ENCODE measurements at places on chromosomes 6 and 20.

DNA sequence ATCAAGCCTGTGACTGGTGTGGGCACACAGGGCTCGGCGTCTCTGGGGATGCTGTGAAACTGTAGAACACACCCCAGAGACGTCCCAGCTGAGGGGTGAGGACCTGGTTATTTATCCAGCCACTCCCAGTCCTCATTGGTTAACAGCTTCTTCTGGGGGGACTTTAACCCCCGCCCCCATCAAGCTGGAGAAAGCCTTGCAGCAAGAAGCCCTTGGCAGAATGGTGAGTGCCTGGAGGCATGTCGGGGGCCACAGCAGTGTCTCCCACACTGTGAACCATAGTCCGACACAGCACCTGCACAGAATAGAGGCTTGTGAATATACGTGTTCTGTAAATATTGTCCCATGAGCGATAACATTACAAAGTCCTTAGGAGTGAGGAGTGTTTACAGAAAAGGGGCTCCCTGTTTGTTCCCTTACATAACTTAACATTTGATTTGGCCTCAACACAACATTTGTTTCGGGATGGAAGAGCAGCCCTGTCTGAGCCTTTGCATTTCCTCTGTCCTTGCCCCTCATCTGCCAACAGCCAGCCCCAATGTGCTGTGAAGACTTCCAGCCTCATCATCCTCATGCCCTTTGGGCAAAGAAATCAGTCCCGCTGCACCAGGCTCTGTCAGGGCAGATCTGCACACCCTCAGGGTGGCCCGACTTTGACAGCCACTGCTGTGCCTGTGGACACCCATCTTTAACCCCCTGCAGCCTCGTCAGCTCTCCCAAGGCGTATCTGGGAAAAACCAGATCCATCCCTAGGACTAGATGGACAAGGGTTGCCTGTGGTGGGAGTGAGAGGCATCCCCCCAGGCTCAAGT lies 2.2 kb upstream of the RRBP1 start:
- no peak for DNase-seq

DNA sequence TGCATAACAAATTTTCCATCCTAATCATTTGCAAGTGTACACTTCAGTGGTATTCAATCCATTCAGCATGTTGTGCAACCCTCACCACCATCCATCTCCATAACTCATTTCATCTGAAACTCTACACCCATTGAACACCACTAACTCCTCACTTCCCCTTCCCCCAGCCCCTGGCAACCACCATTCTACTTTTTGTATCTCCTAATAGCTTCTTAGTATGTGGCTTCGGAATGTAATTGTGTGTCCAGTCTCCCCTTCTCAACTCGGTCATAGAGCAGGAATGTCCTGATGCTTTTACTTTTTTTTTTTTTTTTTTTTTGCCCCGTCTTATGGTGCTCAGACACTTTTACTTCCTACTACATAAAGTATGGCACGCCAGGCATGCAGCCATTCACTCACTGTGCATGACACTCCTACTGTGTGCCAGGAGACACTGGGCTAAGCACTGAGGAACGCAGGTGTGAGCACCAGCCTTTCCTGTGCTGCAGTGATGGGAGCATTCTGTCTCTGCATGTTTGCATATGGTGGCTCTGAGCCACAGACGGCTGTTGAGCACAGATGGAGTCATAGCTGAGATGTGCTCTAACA lies 15.3 kb downstream of the HCK start:
- peak; percentile 40 for DNase-seq

DNA sequence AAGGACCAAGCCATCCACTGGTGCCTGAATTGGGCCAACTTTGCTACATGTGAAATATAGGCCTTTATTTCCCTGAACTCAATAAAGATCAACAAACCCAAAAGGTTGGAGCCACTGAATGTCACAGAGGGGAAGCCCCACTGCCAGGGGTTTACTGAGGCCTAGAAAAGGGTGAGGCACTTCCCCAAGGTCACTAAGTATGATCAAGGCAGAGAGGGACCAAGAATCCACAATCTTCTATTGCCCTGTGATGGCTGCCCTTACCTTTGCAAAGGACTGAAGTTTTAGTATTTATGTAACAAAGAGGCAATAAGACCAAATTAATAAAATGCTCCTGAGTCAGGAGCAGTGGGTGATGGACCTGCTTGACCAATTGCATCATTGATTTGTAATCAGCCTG lies 18.0 kb downstream of the TREM1 start:
- no peak for DNase-seq

DNA sequence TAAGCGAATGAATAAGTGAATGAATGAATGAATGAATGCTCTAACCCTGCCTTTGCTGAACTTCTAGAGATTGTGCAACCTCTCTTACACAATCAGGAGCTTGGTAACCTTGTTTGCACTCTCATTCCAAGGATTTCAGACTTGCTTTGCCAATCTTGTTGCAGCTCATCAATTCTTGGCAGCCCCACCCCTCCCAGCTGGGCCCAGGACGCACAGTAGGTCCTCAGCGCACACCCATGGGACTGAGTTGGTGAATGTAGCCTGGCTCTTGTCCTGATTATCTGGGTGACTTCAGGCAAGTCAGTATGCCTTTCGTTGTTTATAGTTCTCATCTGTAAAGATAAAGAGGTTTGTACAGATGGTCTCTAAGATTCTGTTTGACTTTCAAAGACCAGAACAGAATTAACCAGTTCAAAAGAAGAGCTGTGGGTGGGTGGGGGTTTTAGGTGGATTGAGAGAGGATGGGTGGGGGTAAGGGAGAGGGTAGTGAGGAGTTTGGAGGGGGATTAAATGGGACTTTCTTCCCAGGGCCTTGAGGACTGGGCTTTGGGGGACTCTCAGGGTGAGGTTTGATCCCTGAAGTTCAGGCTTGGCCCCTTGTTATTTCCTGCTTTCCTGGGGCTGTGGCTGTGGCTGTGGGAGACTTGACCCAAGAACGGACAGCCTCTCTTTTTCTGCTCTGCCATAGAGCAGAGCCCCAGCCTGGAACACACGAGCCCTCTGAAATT lies 33.2 kb downstream of the VEGFA start:
- no peak for DNase-seq

GRCh38 chr6:165831812-165832510 lies 168.9 kb upstream of the PDE10A start:
- no peak for DNase-seq

- no peak for DNase-seq
These were observed 189.7 kb upstream of the JAG1 start for GRCh38 chr20:10863337-10864060.

DNA sequence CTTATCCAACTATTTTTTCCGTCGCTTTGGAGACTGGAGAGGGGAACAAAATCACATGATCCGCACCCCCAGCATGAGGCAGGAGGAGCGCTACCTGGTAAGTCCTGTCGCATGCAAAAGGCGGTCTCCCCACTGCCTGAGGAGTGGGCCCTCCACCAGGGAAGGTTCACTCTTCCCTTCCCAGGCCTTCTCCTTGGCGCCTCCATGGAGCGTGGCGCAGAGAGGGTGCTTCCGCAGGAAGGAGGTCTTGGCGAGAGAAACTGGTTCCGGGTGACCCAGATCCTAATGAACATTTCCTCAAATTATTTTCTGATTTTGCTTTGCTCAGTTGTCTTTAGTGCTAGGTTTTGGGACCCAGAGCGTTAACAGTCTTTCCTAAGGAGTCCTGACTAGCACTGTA lies 217.6 kb downstream of the UST start:
- no peak for DNase-seq

- DNase-seq, result peak; percentile 87
These were observed 45.9 kb downstream of the ZNF217 start for GRCh38 chr20:53547664-53548239.
